ENCODE measurements at places on chromosomes 5 and 9.

DNA sequence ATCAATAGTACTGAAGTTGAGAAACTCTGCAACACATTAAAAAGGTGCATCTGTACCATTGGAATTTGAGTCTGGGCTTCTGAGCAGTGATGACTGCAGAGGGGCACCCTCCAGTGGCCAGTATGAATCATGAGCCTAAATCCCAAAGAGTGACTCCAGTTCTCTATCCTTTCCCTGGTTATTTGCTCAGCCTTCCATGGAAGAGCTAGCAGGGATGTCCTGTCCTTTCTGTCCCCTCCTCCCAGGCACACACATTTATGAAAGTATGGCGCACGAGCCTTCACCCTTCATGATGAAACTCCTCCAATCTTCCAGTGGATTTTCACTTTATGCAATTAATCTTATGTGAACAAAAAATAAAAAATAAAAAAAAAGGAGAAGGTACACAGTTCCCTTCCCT lies 81.0 kb downstream of the ESM1 start:
- DNase-seq, result no peak

- DNase-seq, result no peak
These were observed 129.1 kb downstream of the PDZD2 start for GRCh38 chr5:31768046-31768445.

- peak; percentile 48 for DNase-seq
These were observed 617.4 kb downstream of the SLCO4C1 start for GRCh38 chr5:101678481-101679193.

GRCh38 chr9:137460363-137461315 lies 1.5 kb upstream of the NSMF start:
- peak; percentile 27 for DNase-seq

- DNase-seq, result no peak
These were observed 18.4 kb upstream of the CNTLN start for GRCh38 chr9:17116400-17116837.

GRCh38 chr5:87246061-87246460 lies 21.6 kb upstream of the RASA1 start:
- DNase-seq, result no peak

Data from activated T-cell treated with anti-CD3 and anti-CD28 coated beads, Interleukin-2, amount 50 U/mL, for 48 hours (primary cell).